ENCODE measurements at places on chromosomes 1 and 21. TPM values are rescaled to one million over a fixed set of nuclear protein-coding genes. Genes with fewer than 3 reads are reported as not detected.

DNA sequence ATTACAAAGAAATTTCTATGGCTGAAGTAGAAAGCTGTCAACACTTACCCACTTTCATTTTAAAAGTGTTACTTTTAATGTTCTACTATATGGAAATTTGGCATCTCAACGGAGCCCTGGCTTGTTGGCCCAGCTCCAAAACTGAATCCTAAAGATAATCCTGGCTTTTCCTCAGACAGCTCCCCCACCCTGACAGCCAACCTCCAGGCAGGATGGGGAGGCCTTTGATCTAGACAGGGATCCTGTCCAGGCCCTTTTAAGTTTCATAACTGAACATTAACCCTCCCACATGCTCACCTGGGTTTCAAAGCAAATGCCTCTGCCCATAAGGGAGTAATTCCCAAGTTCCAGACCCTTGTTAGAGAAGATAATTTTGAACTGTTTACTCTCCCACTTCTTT, 99.3 kb upstream of the RALGPS2 start:
- H3K27ac ChIP-seq = no peak overlapping the region
- H3K36me3 ChIP-seq = no peaks in the 10 kb centered on the region
- H3K4me3 ChIP-seq = no peak overlapping the region
- H3K27me3 ChIP-seq = no peaks in the 10 kb centered on the region
- no peak for DNase-seq

GRCh38 chr21:41283211-41283818, 33.3 kb upstream of the FAM3B start:
- H3K4me1 ChIP-seq = no peaks in the 10 kb centered on the region
- no peak overlapping the region for H3K27ac ChIP-seq
- H3K27me3 ChIP-seq = peaks cover 4% of the 10 kb centered on the region
- no peaks in the 10 kb centered on the region for H3K36me3 ChIP-seq
- H3K4me3 ChIP-seq = no peak overlapping the region
- peak; percentile 70 for DNase-seq

DNA sequence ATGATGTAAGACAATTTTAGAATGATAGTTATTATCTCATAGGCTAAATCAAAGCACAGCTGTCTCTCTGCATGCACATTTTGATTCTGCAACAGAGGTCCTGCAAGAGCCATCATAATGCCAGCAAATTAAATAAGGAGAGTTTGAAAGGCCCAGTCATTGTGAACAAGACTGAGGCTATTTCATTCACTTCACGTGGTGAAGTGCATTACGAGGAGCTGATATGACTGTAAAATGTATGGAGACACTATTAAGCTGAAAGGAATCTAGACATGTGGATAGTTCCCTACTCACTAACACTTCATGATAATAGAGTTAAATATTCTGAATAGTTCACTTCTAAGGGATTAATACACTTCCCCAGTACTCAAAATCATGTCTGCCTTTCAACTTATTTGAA, 299.0 kb downstream of the SMYD3 start:
- no peaks in the 10 kb centered on the region for H3K4me1 ChIP-seq
- no peak for DNase-seq
- no peaks in the 10 kb centered on the region for H3K27me3 ChIP-seq
- no peaks in the 10 kb centered on the region for H3K36me3 ChIP-seq
- no peak overlapping the region for H3K27ac ChIP-seq

DNA sequence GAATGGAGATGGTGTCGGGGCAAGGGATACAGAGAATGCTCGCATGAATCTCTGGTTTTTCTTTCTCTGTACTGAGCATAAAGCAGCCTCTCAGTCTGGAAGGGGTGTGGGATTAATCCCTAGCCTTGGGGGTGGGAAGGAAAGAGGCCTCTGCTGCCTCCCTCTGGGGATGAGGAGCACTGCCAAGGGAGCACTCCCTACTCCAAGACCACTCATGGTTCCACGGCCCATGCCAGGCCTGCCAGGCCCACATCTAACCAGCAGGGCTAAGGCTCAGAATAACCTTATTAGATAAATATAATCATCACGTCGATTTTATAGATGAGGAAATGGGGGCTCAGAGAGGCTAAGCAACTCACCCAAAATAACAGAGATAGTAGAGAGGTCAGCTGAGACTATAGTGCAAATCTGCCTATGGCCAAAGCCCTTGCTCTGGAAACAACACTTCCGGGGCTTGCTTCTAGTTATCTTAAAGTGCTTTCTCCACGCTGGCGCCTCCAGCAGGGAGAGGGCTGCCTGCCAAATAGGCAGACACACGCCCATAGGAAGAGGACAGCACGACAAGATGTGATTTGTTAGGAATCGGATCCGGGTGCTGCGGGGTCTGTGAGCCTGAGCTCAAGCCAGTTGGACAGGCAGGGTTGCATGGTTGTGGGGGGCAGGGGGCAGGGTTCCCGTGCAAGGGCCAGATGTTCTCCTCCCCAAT, 522 bp downstream of the TEX35 start:
- peaks cover 5% of the 10 kb centered on the region for H3K4me1 ChIP-seq
- peak; percentile 79 for DNase-seq
- no peak overlapping the region for H3K27ac ChIP-seq
- no peak overlapping the region for H3K4me3 ChIP-seq
- H3K36me3 ChIP-seq = no peaks in the 10 kb centered on the region

GRCh38 chr1:65827346-65827745, 34.7 kb downstream of the PDE4B start:
- H3K4me3 ChIP-seq = no peak overlapping the region
- no peaks in the 10 kb centered on the region for H3K27me3 ChIP-seq
- H3K4me1 ChIP-seq = no peaks in the 10 kb centered on the region
- H3K27ac ChIP-seq = no peak overlapping the region
- no peak for DNase-seq
- no peaks in the 10 kb centered on the region for H3K36me3 ChIP-seq

The NUDT4B gene
- total RNA-seq = not detected
